Type B pancreatic cell (in vitro differentiated cells): ENCODE measurements at places on chromosomes 4 and X.

GRCh38 chrX:71256051-71256450 is 2.1 kb upstream of the ZMYM3 start:
- no peak for DNase-seq

GRCh38 chr4:117164338-117164737 is 79.0 kb upstream of the TRAM1L1 start:
- DNase-seq: no peak

DNA sequence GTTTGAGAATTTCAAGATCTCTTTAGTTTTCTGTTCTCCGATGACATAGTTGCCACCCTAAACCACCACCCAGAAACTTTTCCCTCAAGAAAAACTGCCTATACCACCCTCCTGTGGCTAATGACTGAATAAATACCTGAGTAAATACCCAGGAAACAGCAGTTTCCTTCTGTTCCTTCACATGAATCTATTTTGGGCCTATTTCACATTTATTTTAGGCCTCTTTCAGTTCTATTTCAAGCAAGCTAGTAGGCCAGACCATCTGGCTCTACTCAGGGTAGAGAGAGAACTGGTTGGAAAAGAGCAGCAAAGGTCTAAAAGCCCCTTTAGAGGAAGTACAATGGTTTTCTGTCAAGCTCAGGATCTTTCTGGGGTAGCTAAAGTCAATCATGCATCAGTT is 23.4 kb downstream of the ARHGEF9 start:
- no peak for DNase-seq

GRCh38 chrX:9333873-9334560 is 130.8 kb upstream of the TBL1X start:
- no peak for DNase-seq

GRCh38 chrX:10045327-10046000 is 78.3 kb downstream of the CLDN34 start:
- no peak for DNase-seq

- no peak for DNase-seq
Observed at GRCh38 chrX:150569155-150569477, 695 bp downstream of the MTM1 start.

DNA sequence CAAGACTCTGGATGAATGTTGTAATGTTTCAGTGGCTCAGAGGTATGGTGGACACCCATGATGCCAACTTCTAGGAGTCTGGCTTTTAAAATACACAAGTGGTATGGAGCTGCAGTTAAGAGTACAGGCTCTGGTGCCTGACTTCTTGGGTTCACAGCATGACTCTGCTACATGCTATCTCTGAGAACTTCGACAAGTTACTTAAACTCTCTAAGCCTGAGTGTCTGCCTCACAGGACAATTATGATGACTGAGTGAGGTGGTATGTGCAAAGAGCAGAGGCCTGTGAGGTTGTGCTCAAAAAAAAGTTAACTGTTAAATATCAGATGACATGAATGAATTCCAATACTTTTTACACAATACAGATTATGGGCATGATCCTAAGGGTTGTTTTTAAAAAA is 90.9 kb upstream of the SRD5A3 start:
- no peak for DNase-seq

DNA sequence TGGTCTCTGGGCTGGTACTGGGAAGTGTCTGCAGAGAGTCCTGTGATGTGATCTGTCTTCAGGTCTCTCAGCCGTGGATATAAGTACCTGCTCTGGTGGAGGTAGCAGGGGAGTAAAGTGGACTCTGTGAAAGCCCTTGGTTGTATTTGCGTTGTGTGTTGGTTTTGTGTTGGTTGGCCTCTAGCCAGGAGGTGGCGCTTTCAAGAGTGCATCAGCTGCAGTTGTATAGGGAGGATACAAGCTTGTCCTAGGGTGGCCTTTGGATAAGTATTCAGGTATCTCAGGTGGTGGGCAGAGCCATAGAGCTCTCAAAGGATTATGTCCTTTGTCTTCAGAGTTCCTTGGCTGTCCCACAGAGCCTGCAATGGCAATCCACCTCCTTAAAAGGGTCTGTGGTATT is 111.6 kb downstream of the MAGEB17 start:
- no peak for DNase-seq

DNA sequence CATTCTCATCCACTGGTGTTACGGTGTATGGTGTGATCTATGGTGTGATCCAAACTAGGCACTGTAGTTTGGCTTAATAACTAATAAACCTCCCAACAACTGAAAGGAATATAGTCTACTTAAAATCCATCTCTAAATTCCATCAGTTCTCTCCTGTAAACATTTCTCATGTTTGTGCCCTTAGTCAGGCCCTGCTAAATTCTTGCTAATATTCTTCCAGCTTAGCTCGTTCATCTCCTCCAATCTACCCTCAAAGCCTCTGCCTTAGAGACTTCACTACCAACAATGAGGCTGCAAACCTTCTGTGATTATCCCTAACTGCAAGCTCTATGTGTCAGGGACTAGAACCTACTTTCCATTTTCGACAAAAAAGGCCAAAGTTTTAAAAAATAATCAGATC is 28.1 kb downstream of the ZAR1 start:
- DNase-seq: no peak

- no peak for DNase-seq
Observed at GRCh38 chrX:100895365-100896075, 21.4 kb upstream of the NOX1 start.
